Immature natural killer cell (primary cell): ENCODE measurements at places on chromosomes 6 and 20. TPM values are rescaled to one million over a fixed set of nuclear protein-coding genes. Genes with fewer than 3 reads are reported as not detected.
A peak's percentile ranks its signal among the peaks of the same experiment; 100 is the strongest.

DNA sequence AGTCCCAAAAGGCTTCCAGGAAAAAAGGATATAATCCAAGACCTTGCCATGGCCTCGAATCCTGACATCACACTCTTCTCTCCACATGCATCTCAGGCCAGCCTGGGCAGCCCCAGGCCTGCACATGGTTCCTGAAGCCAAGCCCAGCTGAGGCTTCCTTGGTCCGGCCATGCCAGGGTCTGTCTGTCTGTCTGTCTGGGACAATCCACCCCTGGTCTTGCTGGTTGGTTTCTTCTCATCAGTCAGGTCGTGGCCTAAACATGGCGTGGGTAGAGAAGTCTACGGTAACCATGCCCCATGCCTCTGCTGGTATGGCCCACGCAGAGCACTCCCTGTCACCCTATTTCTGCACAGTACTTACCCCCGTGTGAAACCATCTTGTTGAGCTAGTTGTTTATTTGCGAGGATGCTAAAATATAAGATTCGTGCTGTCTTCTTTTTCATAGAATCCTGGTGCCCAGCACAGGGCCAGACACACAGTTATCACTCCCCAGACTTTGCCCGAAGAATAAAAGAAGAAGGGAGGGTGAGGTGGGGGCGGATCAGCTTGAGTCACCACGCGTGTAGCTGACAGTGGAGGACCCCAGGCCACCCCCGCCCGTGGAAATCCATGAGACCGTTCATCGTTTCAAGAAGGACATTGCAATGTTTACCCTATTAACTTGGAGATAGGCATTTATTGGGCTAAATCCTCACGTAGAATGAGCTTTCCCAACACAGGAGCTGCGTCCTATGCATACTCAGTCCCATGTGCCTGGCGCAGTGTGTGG lies 107.2 kb downstream of the RNASET2 start:
- no peak overlapping the region for H3K4me3 ChIP-seq
- peaks cover 4% of the 10 kb centered on the region for H3K36me3 ChIP-seq
- H3K27me3 ChIP-seq: peaks cover 9% of the 10 kb centered on the region
- DNase-seq: no peak
- no peaks in the 10 kb centered on the region for H3K4me1 ChIP-seq
- no peak overlapping the region for H3K27ac ChIP-seq

DNA sequence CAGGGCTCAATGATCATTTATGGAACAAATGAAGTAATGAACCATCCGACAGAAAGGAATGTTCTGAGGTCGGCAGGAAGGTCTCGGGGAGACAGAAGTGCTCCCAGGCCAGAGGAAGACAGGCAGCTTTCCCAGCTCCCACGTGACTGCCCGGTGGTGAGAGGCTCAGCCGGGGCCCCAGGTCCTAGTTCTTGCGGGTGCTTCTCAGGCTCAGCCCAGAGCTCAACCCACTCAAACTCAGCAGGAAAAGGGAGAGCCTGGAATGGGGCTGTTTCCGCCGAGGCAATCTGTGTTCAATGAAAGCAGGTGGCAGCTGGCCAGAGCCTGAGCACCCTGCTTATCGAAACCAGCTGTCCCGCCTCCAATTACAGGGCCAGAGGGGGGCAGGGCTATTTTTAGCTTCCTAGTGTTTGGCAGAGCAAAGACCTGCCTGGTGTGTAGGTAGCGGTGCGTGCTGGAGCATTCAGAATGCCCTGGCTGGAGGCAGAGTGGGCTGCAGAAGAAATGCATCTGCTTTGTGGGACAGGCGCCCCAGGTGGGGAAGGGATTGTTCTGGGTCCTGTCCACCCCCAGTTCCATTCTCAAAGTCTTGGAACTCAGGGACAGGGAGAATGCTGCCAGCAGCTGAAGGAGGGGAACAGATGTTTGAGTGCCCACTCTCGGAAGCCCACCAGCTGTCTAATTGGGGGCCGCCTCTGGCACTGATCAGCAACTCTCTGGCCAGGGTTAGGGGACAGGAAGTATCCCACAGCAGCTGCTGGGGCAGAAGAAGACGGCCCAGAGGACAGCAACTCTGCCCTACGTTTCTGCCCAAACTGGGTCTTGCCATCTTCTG lies 145.1 kb downstream of the PREX1 start:
- H3K36me3 ChIP-seq: peaks cover 7% of the 10 kb centered on the region
- H3K27me3 ChIP-seq: peaks cover 19% of the 10 kb centered on the region
- no peak for DNase-seq
- H3K4me3 ChIP-seq: no peak overlapping the region

- no peak overlapping the region for H3K27ac ChIP-seq
- no peak overlapping the region for H3K4me3 ChIP-seq
- DNase-seq: no peak
- H3K4me1 ChIP-seq: no peaks in the 10 kb centered on the region
- H3K27me3 ChIP-seq: no peaks in the 10 kb centered on the region
These were observed 147.8 kb downstream of the MACROD2 start for GRCh38 chr20:14142964-14143627.

DNA sequence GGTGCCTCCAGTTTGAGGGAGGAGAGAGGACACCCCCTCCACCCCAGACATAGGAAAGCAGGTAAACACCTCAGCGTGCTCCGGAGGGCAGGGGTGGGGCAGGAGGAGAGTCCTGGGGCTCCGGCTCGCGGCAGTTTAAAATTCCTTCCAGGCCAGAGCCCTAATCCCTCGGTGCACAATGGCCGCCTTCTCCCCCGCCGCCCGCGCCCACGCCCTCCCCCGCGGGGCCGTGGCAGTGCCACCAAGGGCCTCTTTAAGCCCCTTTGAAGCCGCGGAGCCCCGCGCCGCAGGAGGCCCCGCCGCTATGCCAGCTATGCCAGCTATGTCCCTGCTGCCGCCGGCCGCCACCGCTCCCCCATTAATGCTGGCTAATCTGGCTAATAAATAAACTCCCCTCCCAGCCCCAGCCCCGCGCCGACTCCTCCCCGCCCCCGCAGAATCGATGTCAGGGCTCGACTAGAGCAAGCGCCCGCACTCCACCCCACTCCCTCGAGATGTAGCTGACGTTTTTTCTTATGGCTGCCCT lies 125.1 kb downstream of the MRPL14 start:
- H3K27me3 ChIP-seq: peaks cover 12% of the 10 kb centered on the region
- H3K4me3 ChIP-seq: peak overlapping the region; percentile 51
- no peaks in the 10 kb centered on the region for H3K36me3 ChIP-seq
- DNase-seq: no peak
- no peak overlapping the region for H3K27ac ChIP-seq

DNA sequence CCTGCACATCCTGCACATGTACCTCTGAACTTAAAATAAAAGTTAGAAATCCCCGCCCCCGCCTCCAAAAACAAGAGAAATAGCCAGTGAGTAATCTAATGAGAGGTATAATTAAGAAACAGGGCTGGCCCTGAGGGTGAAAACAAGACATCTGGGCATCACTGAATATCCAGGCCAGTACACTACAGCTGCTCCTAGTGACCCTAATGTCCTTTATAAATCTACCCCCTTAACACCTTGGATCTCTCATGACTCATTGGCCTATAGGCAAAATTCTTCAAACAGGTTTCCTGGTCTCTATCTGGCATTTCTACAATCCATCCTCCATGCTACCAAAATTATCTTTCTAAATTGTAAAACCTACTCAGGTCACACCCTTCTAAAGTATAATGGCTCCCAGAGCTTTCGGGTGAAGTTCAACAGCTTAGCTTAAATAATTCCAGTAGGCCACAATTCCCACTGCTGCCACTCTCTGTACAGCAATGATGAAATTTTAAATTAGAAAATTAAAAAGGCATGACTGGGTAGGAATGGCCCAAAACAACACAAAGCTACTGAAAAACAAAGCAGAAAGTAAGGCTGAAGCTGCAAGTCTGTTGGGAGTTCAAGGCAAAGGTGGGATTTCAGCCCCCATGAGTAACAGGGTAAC lies 260.9 kb downstream of the GMDS start:
- H3K27me3 ChIP-seq: no peaks in the 10 kb centered on the region
- no peaks in the 10 kb centered on the region for H3K4me1 ChIP-seq
- H3K27ac ChIP-seq: no peak overlapping the region
- no peak overlapping the region for H3K4me3 ChIP-seq
- peaks cover 23% of the 10 kb centered on the region for H3K36me3 ChIP-seq
- DNase-seq: no peak

GRCh38 chr6:36501686-36502085 lies 45.6 kb downstream of the STK38 start:
- peaks cover 40% of the 10 kb centered on the region for H3K36me3 ChIP-seq
- H3K27ac ChIP-seq: peak overlapping the region; percentile 69
- H3K4me3 ChIP-seq: no peak overlapping the region
- peaks cover 59% of the 10 kb centered on the region for H3K4me1 ChIP-seq
- DNase-seq: no peak

DNA sequence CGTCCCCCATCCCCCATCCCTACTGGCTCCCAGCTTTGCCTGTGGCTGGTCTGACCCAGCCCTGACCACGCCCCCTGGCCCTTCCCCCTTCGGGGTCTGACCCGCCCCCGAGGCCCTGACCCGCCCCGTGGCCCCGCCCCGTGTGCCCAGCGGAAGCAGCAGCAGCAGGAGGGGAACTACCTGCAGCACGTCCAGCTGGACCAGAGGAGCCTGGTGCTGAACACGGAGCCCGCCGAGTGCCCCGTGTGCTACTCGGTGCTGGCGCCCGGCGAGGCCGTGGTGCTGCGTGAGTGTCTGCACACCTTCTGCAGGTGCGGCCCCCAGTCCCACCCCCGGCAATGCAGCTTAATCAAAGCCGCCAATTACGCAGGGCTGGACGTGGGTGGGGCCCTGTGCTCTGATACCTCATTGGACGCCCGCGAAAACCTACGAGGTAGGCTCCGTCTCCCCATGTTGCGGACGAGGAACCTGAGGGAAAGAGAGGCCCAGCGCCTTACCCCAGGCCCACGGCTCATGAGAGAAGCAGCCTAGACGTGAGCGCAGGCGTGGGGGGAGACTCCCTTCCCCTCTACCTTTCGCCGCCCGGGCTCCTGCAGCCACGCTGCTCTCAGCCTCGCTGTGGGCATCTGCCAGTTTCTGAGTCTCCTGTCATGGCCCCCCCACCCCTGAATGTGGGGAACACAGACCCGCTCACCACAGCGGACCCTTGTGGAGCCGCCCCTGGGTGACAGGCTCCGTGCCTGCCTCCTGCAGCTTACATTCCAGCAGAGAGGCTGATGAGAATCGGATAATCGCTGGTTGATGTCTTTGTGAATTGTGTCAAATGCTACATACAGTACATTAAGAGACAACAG lies 12.8 kb downstream of the RBCK1 start:
- no peaks in the 10 kb centered on the region for H3K27me3 ChIP-seq
- H3K27ac ChIP-seq: no peak overlapping the region
- H3K4me3 ChIP-seq: no peak overlapping the region
- peaks cover 4% of the 10 kb centered on the region for H3K36me3 ChIP-seq

GRCh38 chr6:109082188-109082577 lies 12.5 kb downstream of the SESN1 start:
- H3K4me3 ChIP-seq: no peak overlapping the region
- H3K4me1 ChIP-seq: no peaks in the 10 kb centered on the region
- no peaks in the 10 kb centered on the region for H3K27me3 ChIP-seq
- no peak for DNase-seq
- no peaks in the 10 kb centered on the region for H3K36me3 ChIP-seq

DNA sequence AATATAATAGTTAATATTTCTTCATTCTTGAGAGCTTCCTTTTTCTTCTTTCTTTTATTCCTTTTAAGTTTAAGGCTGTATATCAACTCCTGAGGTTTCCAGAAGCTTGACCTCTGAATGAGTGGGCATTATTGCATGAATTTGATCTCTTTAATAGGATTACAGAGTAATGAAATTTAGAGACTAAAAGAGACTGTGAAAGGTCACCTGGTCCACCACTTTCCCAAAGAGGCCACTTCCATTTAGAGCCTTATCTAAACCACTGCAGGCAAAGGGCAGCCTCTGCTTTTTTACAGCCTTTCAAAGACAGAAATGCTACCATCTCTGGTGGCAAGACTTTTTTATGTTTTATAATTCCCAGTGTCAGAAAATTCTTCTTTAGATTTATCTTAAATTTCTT lies 215.3 kb upstream of the HS3ST5 start:
- H3K4me3 ChIP-seq: no peak overlapping the region
- no peak overlapping the region for H3K27ac ChIP-seq
- peaks cover 1% of the 10 kb centered on the region for H3K27me3 ChIP-seq
- no peak for DNase-seq
- H3K4me1 ChIP-seq: no peaks in the 10 kb centered on the region
- H3K36me3 ChIP-seq: no peaks in the 10 kb centered on the region

DNA sequence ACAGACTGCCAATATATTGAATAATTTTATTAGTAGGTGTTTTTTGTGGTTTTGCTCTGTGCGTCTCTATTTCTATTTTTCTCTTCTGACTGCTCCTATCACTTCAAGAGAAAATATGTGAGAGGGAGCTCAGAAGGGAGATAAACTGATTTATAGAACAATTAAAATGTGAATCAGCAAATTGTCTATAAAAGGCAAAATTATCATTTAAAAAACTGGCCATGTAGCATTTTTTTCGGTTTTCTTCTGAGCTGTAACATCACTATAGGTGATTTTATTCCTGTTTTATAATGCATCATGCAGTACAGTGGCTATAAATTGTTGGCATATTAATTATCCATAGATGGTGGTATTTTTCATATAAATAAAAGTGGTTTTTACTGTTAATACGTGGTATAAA lies 416.5 kb downstream of the DOK5 start:
- peaks cover 4% of the 10 kb centered on the region for H3K27me3 ChIP-seq
- no peaks in the 10 kb centered on the region for H3K4me1 ChIP-seq
- no peak overlapping the region for H3K27ac ChIP-seq
- H3K4me3 ChIP-seq: no peak overlapping the region
- no peak for DNase-seq

- no peak overlapping the region for H3K4me3 ChIP-seq
- no peaks in the 10 kb centered on the region for H3K36me3 ChIP-seq
- no peaks in the 10 kb centered on the region for H3K27me3 ChIP-seq
- H3K27ac ChIP-seq: no peak overlapping the region
These were observed 112.0 kb upstream of the MTHFD1L start for GRCh38 chr6:150753371-150754064.

DNA sequence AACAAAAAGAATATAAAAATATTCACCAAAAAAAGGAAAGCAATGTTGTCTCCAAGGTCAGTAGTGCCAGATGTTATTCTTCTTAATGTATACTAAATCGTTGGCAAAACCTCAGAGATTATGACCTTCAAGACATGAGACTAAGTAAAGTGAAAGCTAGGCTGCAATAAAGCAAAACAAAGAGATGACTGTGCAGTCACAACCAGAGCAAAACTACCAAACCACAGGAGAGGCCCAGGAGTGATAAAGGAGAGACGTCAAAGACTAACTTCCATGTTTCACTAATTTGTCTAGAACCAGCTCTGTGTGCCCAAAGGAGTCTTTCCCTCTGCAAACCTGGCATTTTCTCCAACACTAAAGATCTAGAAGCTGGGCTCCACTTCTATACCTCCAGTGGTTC lies 155.9 kb upstream of the POU3F2 start:
- no peak for DNase-seq
- no peak overlapping the region for H3K27ac ChIP-seq
- H3K4me3 ChIP-seq: no peak overlapping the region

The NKAIN2 gene
- polyA plus RNA-seq: not detected

The ADGRF4 gene
- polyA plus RNA-seq: not detected

The ADTRP gene
- not detected for polyA plus RNA-seq

The ZNF391 gene
- not detected for polyA plus RNA-seq

The HLA-DRB1 gene
- 268 TPM for polyA plus RNA-seq

The FAM162B gene
- not detected for polyA plus RNA-seq

The PSMB9 gene
- polyA plus RNA-seq: 694 TPM

The GMEB2 gene
- not detected for polyA plus RNA-seq

The RBM38 gene
- 43.6 TPM for polyA plus RNA-seq
